ENCODE measurements at places on chromosomes 6 and 20.

- no peak for DNase-seq
- H3K4me1 ChIP-seq, result no peaks in the 10 kb centered on the region
- no peak overlapping the region for H3K4me3 ChIP-seq
- no peaks in the 10 kb centered on the region for H3K36me3 ChIP-seq
- no peak overlapping the region for H3K27ac ChIP-seq
These were observed 90.0 kb downstream of the CENPW start for GRCh38 chr6:126429866-126430265.

GRCh38 chr6:106444777-106445507 is 84.4 kb downstream of the CRYBG1 start:
- no peaks in the 10 kb centered on the region for H3K27me3 ChIP-seq
- H3K36me3 ChIP-seq, result no peaks in the 10 kb centered on the region
- H3K4me1 ChIP-seq, result peaks cover 4% of the 10 kb centered on the region
- H3K27ac ChIP-seq, result no peak overlapping the region
- DNase-seq, result peak; percentile 50

- peaks cover 32% of the 10 kb centered on the region for H3K4me1 ChIP-seq
- H3K27ac ChIP-seq, result peak overlapping the region; percentile 82
- no peaks in the 10 kb centered on the region for H3K36me3 ChIP-seq
- H3K4me3 ChIP-seq, result no peak overlapping the region
- no peaks in the 10 kb centered on the region for H3K27me3 ChIP-seq
- DNase-seq, result no peak
These were observed 45.8 kb upstream of the PNRC1 start for GRCh38 chr6:89034586-89035251.

DNA sequence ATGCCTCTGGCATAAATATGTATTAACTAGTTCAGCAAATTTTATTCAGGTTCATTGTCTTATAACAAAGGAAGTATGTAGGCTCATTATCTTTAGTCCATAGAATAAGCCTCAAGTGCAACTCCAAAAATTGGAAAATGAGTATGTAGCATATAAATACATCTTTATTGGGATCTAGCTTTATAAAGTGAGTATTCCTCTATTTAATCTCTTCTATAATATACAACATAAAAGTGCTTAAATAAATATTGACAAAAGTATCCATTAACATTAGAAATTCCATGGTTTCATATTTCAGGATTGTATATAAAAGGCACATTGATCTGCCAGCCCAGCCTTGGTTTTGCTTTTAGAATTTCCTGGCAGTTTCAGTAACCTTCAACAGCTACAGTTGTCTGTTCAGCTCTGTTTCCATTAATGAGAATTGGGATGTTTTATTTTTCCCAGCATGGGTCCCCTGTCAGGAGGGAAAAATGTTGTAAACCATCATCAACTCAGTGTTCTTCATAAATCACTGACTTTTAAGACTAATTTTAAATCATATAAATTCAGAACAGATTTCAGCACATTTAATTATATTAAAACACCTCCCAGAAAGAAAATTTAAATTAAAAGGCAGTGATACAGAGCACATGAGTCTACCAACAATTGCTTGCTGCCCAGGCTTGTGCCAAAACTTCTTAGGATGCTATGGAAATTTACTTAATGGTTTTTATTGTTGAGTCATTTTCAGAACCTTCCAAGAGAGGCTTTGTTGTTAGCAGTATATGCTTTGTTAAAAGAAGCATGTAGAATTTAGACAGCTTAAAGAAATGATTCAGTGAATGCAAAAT is 119.7 kb downstream of the ADGRG6 start:
- H3K36me3 ChIP-seq, result peaks cover 4% of the 10 kb centered on the region
- H3K4me3 ChIP-seq, result no peak overlapping the region
- H3K4me1 ChIP-seq, result no peaks in the 10 kb centered on the region

GRCh38 chr6:53361549-53362031 is 12.8 kb upstream of the ELOVL5 start:
- peak; percentile 22 for DNase-seq
- no peak overlapping the region for H3K27ac ChIP-seq
- no peak overlapping the region for H3K4me3 ChIP-seq
- no peaks in the 10 kb centered on the region for H3K36me3 ChIP-seq
- peaks cover 12% of the 10 kb centered on the region for H3K4me1 ChIP-seq
- H3K27me3 ChIP-seq, result no peaks in the 10 kb centered on the region

DNA sequence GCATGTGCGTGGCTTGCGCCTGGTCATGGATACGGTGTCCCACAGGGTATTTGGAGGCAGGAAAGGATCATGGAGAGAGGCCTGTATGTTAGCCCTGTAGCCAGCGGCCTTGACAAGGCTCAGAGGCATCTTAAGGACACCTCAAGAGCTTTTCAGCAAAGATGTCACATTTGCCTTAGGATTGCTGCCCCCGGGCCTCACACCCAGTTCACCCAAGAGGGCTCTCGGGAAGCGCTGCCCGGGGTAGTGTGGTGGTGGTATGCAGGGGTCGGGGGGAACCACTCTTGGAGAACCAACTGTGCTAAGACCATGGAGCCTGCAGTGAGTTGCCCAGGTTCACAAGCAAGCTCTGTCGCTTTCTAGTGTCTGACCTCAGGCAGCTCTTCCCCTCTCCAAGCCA is 36.9 kb upstream of the VSTM2L start:
- no peaks in the 10 kb centered on the region for H3K4me1 ChIP-seq
- no peak for DNase-seq
- H3K36me3 ChIP-seq, result peaks cover 54% of the 10 kb centered on the region
- no peak overlapping the region for H3K4me3 ChIP-seq
- H3K27ac ChIP-seq, result no peak overlapping the region

DNA sequence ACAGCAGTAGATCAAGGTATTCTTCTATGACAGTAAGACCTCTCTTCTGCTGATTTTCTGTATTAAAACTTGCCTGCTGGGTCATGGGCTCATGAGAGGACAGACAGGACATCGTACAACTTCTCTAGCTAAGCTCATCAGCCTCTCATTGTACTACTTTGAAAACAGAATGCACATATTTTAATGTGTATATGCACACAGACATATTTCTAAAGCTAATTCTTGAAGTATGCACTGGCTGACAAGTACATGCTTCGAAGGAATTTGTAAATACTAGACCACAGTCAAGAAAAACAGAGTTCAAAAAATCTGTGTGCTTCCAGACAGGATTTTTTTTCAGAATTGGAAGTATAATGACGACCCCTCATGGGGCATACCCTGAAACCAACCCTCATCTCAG is 81.7 kb upstream of the CD83 start:
- H3K27ac ChIP-seq, result no peak overlapping the region
- DNase-seq, result no peak
- H3K4me3 ChIP-seq, result no peak overlapping the region
- no peaks in the 10 kb centered on the region for H3K4me1 ChIP-seq
- H3K36me3 ChIP-seq, result no peaks in the 10 kb centered on the region

DNA sequence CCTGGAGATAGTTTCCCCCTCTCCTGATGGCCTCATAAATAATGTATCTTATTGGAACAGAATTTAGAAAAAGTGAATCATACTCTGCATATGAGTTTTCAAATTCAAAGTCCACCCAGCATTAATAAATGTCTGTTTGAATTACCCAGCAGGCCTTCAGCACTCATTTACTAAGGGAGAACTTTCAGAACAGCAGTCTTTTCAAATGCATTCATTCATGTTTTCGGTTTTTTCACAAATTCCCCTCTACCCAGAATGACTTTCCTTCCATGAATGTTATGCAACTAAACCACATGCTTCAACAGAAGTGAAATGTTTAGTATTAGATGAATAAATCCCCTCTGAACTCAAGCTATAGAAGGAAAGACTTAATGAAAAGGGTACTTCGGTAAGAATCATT is 92.4 kb downstream of the RTN4IP1 start:
- no peaks in the 10 kb centered on the region for H3K27me3 ChIP-seq
- DNase-seq, result no peak
- no peaks in the 10 kb centered on the region for H3K4me1 ChIP-seq
- H3K36me3 ChIP-seq, result peaks cover 18% of the 10 kb centered on the region

DNA sequence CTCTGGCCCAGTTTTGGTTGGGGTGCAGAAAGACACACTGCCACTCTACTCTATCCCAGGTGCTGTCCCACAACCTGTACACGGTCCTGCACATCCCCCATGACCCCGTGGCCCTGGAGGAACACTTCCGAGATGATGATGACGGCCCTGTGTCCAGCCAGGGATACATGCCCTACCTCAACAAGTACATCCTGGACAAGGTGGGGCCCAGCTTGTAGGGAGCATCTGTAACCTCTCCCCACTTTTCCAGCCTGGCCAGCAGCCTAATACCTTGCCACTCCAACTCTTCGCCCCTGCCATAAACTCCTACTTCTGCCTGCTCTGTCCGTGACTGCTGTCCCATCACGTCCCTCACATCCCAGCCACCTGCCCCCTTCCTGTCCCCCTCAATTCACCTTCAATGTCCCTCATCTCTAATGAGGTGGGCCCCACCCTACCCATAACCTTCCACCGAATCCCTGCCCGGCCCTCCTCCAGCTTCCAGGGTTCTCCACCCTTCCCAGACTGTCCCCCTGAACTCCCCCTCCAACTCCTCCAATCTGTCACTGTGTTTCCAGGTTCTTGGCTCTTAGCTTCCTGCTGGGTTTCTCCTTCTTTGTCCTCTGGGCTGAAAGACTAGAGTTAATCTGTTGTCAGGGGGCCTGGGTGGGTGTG is 12.1 kb downstream of the DEF6 start:
- no peaks in the 10 kb centered on the region for H3K4me1 ChIP-seq
- peaks cover 2% of the 10 kb centered on the region for H3K36me3 ChIP-seq
- no peak overlapping the region for H3K4me3 ChIP-seq
- DNase-seq, result no peak
- no peaks in the 10 kb centered on the region for H3K27me3 ChIP-seq
- H3K27ac ChIP-seq, result no peak overlapping the region

- H3K4me3 ChIP-seq, result no peak overlapping the region
- H3K27me3 ChIP-seq, result no peaks in the 10 kb centered on the region
- no peaks in the 10 kb centered on the region for H3K4me1 ChIP-seq
- H3K27ac ChIP-seq, result no peak overlapping the region
These were observed 231.6 kb downstream of the TFAP2B start for GRCh38 chr6:51049983-51050877.

DNA sequence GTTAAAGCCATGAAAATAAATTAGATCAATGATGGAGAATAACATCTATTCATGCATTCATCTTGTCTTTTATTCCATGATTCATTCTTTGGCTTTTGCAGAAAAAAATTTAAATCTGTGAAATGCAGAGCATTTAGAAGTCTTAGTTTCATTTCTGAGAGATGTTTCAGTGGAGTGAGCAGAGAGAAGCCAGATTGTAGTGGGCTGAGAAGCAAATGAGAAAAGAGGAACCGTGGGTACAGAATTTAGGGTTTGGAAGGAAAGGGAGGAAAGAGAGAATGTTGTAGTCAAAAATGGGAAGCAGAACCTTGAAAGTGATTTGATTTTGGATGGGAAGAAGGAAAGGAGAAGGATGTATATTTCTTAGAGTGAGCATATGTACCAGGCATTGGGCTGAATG is 260.3 kb upstream of the MAN1A1 start:
- H3K36me3 ChIP-seq, result no peaks in the 10 kb centered on the region
- no peak overlapping the region for H3K27ac ChIP-seq
- no peaks in the 10 kb centered on the region for H3K4me1 ChIP-seq
- H3K27me3 ChIP-seq, result no peaks in the 10 kb centered on the region
- H3K4me3 ChIP-seq, result no peak overlapping the region

DNA sequence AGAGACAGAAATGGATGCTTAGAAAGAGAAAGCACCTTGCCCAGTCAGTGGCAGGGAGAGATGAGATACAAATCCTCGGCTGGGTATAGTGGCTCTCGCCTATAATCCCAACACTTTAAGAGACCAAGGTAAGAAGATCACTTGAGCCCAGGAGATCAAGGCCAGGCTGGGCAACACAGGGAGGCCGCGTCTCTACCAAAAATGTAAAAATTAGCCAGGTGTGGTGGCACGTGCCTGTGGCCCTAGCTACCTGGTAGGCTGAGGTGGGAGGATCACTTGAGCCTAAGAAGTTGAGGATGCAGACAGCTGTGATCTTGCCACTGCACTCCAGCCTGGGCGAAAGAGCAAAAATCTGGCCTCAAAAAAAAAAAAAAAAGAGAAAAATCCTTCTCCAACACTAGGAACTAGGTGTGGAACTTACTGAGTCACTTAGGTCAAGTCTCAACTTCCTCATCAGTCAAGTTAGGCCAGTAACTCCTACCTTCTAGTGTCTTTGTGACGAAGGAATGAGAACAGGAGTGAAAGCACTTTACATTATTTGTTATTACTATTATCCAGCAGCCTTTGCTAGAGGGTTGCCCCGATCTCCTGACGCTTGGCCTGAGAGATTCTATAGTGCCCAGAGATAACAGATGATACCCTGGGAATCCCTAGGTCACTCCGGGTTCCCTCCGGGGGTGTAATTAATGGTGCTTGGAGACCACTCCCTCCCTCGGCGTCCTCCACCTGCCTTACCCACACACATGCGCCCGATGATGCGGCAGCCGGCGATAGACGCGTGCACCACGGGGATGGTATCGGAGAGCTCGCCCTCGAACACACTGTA is 918 bp downstream of the EIF6 start:
- no peaks in the 10 kb centered on the region for H3K27me3 ChIP-seq
- H3K4me3 ChIP-seq, result peak overlapping the region; percentile 98
- DNase-seq, result no peak
- H3K27ac ChIP-seq, result peak overlapping the region; percentile 94

GRCh38 chr6:20236909-20237600 is 24.8 kb upstream of the MBOAT1 start:
- no peak overlapping the region for H3K4me3 ChIP-seq
- no peaks in the 10 kb centered on the region for H3K27me3 ChIP-seq
- no peak for DNase-seq
- H3K27ac ChIP-seq, result peak overlapping the region; percentile 75
- peaks cover 24% of the 10 kb centered on the region for H3K4me1 ChIP-seq

DNA sequence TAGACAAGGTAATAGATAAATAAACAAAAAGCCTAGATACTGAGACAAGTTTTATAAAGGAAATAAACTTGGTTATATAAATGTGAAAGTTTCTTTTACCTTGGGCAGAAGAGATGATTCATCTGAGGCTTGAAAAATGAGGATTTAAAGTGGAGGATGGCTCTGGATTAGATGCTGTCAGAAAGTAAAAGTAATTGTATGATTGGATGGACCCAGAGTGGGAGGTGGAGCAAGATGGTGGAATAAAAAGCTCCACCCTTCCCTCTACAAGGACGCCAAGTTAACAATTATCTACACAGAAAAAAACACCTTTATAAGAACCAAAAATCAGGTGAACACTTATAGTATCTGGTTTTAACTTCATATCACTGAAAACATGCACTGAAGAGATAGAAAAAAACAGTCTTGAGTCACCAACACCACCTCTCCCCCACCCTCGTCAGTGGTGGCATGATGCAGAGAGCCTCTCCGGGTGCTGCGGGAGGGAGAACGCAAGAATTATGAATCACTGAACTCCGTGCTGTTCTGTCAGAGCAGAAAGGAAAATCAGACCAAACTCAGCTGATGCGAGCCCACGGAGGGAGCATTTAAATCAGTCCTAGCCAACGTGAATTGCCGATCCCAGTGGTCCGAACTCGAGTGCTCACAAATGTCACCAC is 84.7 kb upstream of the GJE1 start:
- no peaks in the 10 kb centered on the region for H3K36me3 ChIP-seq
- H3K27me3 ChIP-seq, result no peaks in the 10 kb centered on the region
- H3K27ac ChIP-seq, result no peak overlapping the region
- DNase-seq, result no peak

DNA sequence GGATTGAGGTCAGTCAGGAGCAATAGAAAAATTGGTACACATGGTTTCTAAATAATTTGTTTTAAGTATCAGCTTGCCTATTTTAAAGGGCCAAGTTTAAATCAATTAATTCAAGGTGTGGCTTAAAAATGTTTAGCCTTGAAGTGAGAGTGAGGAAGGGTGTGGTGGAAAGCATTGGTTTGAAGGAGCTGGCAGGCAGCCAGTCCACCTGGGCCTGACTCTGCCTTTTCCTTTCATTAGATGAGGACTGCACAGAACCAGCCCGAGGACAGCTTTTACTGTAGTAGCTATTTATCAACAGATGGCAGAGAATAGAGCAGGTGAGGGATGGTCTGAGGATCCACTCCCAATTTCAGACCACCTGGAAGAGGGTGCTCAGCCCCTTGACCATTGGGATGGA is 42.4 kb downstream of the DHX35 start:
- no peak overlapping the region for H3K4me3 ChIP-seq
- no peaks in the 10 kb centered on the region for H3K4me1 ChIP-seq
- no peak overlapping the region for H3K27ac ChIP-seq
